ENCODE measurements at places on chromosomes 12 and 14. TPM values are rescaled to one million over a fixed set of nuclear protein-coding genes. Genes with fewer than 3 reads are reported as not detected.

DNA sequence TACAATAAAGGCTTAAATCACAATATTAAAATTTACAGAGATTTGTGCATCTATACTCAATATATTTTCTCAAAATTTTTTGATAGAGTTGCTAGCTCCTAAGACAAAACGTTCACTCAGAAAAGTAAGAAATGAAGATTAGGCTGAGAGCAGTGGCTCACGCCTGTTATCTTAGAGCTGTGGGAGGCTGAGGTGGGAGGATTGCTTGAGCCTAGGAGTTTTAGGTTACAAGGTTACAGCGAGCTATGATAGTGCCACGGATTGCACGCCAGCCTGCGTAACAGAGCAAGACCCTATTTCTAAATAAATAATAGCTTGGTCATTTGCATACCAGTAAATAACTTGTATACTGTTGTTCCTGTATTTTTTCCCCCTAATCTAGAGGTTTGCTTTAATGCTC, 35.0 kb upstream of the CFL2 start:
- no peak for DNase-seq

- no peak for DNase-seq
Measured at GRCh38 chr12:98752726-98753125, 107.6 kb downstream of the APAF1 start.

GRCh38 chr12:119666900-119667576, 895 bp upstream of the PRKAB1 start:
- DNase-seq: no peak

DNA sequence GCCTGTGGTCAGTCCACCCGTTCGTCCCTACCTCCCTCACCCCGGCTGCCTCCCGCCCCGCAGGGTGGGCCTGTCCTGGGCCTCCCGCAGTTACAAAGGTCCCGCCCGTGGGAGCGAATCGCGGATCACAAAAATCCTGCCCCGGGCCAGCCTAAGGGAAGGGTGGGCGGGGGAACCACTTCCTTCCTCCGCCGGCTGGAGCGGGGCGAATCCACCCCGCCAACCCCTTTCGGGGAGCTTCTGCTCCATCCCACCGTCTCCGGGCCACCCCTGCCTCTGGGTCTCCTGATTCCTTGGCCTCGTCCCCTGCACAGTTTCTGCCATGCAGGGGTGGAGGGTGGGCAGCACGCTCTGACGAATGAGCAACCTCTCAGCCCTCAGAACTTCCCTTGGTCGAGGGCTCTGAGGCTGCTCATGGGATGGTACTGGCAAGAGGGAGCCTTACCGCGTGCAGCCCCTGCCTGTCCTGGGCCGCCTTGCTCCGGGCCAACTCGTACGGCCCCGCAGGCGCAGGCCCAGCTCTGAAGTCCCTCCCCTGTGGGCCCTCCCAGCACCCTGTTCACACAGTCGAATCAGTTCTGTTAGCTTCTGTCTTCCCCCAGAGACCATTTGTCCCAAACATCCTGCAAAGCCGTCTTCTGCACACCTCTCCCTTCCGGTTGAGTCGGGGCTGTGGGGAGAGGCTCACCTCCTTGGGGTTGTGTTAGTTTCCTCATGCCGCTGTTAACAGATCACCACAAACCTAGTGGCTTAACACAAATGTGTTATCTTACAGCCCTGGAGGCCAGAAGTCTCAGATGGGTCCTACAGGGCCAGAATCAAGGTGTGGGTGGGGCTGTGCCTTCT, 589 bp upstream of the HVCN1 start:
- no peak for DNase-seq

DNA sequence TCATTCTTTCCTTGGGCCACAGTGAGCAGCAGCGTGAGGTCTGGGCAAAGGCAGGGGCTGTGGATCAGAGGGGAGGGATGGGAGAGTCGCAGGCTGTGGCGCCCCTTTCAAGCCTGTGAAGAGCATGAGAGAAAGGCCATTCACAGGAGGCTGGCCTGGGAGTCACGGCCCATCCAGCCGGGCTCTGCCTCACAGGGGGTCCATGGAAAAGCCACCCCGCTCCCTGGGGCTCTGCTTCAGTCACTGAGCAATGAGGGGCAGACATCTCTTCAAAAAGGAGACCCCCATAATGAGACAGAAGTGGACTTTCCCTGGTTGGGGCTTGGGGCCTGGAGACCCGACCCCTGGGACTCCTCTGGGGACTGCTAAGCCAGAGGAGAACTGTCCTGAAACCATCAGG, 117.0 kb upstream of the GSC start:
- DNase-seq: no peak

GRCh38 chr12:47725893-47726292, 603 bp upstream of the ENDOU start:
- no peak for DNase-seq

DNA sequence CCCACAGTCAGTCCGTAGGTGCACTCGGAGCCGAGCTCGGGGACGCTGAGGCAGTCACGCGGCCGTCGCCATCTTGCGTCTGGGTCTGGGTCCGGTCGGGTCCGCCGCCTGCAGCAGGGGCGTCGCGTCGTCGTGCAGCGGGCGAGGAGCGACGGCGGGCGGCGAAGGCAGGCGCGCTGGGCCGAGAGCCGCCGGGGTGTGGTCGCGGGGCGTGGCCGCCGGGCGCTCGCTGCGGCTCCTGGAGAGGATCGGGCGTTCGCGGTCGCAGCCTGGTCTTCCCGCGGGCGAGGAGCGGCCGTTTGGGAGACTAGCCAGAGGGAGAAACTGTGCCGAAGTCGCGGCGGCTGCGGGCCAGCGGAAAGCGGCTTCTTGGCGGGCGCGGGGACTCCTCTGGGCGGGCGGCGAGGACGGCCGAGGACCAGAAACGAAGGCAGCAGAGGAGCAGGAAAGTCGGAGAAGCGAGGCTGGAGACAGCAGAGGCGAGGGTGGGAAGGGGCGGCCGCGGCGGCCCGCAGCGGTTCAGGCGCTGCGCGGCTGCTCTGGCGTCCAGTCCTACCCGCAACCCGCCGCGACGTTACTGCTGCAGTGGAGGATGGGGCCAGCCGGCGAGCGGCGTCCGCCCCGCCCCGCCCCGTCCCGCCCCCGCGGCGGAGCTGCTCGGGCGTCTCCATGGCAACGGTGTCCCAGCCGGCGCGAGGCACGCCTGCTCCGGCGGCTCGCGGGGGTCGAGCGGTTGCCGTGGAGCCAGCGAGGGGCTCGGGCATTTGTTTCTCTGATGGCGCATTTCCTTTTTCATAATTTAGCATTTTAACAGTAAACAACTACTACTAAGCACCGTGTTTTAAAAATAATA, at the start of gene PNMA1:
PNMA1 (minus strand) TSS at position 582 of the 853 bp plus-strand sequence. CDS start 745 bp downstream, outside the sequence.
- DNase-seq: peak; percentile 84

DNA sequence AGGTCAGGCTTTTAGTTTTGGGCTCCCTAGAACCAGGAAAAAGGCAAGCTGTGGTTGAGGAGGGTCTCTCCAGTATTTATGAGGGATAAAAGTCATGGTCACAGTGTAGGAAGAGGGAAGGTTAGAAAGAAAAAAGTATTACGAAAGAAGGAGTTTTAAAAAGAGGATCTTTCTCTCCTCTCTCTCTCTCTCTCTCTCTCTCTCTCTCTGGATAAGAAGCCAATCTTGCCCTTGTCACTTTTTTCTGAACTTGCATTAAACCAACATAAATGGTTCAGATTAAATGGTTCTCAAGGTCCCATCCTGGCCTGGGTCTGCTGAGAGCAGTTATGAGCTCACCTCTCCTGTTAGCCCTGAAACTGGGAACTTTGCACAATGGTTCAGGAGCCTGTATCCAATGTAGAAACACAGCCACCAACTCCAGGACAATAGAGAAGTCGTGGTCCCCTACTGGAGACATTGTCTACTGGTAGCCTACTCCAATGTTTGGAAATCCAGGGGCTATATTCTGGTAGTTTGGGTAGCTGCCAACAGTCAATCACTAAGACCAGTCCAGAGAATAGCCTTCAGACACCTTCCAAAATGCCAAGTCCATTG, 131.9 kb downstream of the DAD1 start:
- no peak for DNase-seq

DNA sequence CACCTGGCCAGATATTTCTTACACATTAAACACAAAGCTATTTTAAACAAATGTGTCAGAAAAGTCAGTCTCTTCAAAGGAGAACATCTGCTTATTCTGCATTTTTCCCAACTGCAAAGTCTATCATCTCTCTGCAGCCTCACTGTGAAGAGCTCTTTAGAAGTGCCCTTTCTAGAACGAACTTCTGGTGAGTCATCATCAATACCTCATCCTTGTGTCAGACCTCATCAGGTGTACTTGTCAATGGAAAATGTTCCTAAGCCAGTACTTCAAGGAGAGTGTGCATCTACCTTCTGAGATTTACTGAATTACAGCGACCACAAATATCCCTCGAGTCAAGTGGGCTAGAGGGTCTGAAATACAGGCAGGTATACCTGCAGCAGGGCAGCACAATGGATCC, 457.3 kb downstream of the LRIG3 start:
- no peak for DNase-seq

DNA sequence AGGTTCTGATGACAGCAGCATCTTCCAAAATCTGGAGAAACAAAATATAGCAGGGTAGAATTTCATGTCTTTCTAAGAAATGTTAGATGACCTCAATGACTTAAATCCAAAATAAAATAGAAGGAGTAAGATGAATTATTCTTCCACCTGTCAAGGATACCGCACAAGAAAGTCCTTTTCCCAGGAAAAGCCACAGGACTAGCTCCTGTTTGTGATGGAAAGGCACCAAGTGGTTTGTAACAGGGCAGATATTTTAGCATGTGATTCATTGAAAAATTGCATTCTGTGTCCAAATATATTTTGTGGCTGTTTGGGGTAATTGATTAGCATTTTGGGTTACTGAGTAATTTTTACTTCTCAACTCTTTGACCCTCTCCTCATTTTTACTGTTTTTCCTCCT, 2.7 kb downstream of the CD163L1 start:
- no peak for DNase-seq

- DNase-seq: no peak
Measured at GRCh38 chr12:99024191-99024590, 379.1 kb downstream of the APAF1 start.

DNA sequence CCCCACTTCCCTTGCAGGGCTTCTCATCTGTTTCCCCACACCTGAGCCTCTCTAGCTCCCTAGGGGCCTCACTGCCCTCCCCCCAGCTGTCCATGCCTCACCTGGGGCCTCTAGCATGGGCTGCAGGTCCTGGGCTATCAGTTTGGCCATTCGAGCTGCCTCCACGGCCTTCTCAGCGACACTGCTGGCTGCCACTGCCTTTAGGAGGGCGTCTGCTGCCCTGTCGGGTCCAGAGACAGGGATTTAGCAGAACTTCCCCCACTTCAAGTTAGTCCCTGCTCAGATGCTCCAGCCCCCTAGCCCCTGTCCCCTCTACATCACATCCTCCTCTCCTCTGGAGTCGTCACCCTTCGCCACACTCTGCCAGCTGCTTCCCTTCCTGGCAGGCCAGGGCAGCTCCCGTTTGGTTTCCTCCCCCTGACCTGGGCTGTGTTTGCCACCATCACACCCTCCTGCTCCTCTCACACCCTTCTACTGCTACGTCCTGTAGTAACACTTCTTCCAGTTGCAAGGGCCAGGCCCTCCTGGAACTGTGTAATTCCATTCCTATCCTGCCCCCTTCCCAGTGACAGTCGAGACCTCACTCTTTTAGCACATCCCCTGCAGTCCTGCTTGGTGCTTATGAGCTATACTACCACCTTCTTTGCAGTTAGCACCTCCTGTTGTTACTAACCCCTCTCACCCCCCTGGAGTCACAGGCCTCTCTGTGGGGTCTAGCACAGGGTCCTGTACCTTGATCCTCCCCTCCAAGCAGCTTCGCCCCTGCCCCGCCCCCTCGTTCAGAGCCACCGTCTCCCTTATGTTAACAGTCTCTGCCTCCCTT, 4.3 kb upstream of the AP1G2 start:
- no peak for DNase-seq

ASB2 gene
- total RNA-seq: 10.3 TPM

CNPY2 gene
- 101 TPM for total RNA-seq

HOXC6 gene
- not detected for total RNA-seq

ATF7IP gene
- 49.9 TPM for total RNA-seq

All from prostate gland (tissue), 2 donors.